B cell (primary cell): ENCODE measurements at places on chromosomes 6 and 20.

DNA sequence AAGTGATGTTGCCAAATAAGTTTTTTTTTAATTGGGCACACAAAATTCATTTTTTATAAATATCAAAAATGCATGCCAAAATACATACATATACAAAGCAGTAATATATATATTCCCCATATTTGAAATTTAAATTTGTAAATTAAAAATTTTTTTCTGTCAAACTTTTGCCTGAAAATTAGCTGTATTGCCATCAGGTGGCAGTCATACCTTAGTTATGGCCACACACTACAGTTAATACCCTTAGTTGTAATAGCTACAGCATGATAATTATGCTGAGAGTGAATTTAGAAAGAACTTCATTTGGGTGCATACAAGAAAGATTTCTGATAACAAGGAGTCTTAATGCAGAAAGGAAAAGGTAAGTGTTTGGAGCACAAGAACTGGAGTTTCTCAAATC, 46.2 kb upstream of the SDHAF4 start:
- DNase-seq: peak; percentile 22

DNA sequence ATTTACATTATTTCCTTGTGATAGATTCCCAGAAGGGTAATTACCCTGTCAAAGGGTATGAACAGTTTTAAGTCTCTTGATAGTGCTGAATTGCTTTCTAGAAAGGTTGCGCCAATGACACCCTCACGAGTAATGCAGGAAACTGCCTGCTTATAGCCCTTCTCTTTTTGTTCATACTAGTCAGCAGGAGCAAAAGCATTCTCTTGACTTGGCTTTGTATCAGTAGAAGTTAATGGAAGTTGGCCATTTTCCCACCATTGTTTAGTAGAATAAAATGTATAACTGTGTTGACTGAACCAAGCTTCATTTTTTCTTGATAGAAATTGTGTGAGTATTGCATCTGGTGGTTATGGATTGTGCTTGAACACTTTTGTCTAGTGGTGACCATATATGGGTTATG, 100.1 kb downstream of the FARS2 start:
- no peak for DNase-seq

DNA sequence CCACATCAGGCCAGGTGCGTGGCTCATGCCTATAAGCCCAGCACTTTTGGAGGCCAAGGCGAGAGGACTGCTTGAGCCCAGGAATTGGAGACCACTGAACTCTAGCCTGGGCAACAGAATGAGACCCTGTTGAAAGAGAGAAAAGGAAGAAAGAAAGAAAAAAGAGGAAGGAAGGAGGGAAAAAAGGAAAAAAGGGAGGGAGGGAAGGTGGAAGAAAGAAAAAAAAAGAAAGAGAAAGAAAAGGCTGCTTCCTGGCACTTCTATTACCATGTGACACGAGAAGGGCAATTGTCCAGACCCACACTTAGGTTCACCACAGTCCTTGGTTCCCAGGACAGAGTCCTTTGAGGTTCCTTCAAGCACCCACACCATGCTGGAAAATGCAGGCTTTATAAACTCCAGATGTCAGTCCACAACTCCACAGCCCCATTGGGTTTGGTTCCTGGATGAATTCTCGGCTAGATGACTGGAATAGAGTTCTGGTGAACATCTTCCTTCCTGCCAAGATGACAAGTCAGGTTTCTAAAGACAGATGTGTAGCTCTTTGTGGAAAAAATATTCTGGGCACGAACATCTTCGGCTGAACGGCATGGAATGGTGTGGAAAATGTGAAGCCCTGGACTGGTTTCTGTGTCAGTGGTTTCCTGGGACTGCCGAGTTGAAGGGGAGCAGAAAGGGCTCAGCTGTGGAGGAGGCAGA, 32.5 kb downstream of the NT5E start:
- DNase-seq: no peak

- no peak for DNase-seq
Measured at GRCh38 chr6:161142957-161143296, 130.9 kb downstream of the AGPAT4 start.

GRCh38 chr6:35034411-35035191, 106.5 kb downstream of the TCP11 start:
- no peak for DNase-seq

DNA sequence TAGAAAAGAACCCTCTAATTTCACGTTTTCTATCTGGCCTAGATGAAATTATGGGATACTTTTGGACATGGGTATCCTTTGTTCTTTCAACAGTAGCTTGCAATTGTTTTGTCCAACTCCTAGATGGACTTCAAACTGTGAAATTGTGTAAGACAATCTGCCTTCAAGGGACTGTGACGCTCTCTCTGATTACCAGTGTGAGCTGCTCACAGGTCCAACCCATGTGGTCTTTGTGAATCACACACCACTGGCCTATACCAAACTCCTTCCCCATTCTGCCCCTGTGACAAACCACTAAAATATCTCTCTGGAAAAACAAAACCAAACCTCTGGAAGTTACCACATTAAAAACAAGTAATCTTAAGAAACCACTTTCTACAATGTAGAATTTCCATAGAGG, 59.5 kb downstream of the NINL start:
- DNase-seq: no peak

GRCh38 chr6:90159452-90159851, 137.2 kb downstream of the BACH2 start:
- no peak for DNase-seq

DNA sequence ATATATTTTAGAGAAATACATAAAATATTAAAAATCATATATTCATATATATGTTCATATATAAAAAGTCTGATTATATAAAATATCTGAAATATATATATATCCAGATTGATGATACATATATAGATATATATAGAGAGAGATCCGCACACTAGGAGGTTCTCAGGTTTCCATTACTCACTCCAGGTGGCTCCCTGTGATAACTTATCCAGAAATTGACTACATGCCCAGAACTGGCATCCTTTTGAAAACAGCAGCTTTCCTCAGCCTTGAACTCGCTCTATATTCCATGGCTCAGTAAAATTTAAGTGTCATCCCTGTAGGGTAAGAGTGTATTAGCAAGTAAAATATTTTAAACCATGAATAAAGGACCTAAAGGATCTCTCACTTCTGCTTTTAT, 206.8 kb downstream of the TINAG start:
- no peak for DNase-seq

- DNase-seq: no peak
Measured at GRCh38 chr6:47502920-47503319, 25.3 kb downstream of the CD2AP start.

DNA sequence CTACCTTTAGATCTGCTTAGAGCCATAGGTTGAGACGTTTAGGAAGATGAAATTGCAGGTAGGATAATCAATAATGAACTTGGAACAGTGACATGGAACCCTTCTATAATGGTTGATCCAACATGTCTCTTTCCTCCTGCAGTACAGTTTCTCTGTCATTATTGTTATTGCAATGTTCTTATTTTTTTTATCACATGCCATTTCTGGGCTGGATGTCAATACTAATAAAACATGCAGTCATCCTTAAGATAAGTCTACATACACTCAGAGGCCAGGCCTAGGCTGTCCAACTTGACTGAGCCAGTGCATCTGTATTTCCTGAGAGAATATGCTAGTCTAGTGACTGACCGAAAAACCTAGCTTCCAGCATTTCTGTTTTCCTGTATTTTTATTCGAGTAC, 75.3 kb upstream of the THEMIS start:
- DNase-seq: no peak

DNA sequence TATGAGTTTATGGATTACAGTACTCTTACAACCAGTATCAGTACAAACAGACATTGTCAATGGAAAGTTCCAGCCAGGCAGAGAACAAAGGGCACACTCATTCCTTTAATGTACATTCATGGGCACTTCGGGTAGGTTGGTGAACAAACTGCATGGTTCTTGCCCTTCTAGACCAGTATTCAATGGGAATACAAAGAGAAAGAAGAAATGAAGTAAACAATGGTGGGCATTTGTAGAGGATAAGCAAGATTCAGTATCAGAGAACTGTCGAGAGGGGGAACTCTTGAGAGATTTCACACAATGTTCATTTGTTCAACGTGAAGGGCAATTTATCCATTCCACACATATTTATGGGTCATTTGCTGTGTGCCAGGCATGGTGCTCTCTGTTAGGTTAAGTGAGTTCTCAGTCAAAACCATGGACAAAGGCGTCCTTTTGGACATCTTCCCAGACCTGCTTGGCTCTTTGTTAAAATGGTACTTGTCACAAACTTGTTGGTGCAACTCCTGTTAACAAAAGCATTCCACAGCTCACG, 714.8 kb downstream of the DHX35 start:
- DNase-seq: no peak

GRCh38 chr6:149889326-149889725, 8.6 kb downstream of the RAET1E start:
- DNase-seq: no peak

GRCh38 chr6:39335780-39336545, 13.5 kb upstream of the KCNK16 start:
- no peak for DNase-seq

DNA sequence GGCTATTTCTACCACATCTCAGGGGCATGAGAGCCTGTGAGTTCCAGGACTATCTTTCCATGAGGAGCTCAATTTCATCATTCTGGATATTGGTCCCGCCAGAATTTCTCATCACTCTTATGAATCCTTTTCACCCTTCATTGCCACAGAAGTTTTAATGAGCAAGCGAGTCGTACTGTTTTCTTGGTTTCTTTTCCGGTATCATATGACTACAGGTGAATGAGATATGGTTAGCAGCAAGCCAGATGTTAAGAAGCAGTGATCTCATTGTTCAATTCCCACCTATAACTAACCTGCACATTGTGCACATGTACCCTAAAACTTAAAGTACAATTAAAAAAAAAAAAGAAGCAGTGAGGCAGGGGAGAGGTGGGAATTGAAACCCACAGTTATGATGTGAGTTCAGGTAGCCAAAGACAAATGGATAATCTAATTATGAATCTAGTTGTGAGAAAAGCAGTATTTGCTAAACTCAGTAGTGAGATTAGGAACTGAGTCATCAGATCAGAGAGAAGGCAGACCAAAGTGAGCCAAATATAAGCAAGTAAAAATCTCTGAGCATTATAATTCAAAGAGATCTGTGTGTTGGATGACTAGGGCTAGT, 78.0 kb upstream of the ELOVL5 start:
- no peak for DNase-seq

GRCh38 chr6:137313928-137314855, 95.0 kb upstream of the IFNGR1 start:
- peak; percentile 85 for DNase-seq

- DNase-seq: no peak
Measured at GRCh38 chr6:95292011-95292410, 285.3 kb upstream of the MANEA start.

- DNase-seq: no peak
Measured at GRCh38 chr6:98484696-98485095, 349.7 kb upstream of the POU3F2 start.

GRCh38 chr6:19159089-19159488, 678.1 kb upstream of the ID4 start:
- no peak for DNase-seq

GRCh38 chr6:22271081-22271480, 25.8 kb downstream of the PRL start:
- peak; percentile 14 for DNase-seq

GRCh38 chr6:36968266-36968977, 13.9 kb downstream of the PI16 start:
- no peak for DNase-seq

DNA sequence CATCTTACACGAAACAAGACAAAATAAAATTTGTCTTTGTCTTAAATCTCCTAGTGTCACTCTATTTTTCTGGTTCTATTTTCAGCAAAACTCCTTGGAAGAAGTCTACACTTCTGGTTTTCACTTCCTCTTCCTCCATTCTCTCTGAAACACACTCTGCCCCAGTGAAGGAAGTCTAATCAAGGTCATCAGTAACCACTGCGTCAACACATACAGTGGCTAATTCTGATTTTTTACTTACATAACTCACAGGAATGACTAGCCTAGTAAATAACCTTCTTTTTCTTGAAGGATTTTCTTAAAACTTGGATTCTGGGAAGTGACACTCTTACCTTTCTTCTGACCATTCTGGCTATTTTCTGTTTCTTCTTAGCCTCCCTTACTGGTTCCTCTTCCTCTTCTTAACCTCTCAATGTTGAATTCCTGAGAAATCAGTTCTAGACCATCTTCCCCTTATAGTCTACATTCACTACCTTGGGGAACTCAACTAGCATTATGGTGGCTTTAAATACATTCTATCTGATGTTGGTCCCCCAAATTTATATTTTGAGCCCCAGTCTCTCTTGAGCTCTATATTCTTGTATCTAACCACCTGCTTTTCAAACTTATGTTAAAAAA, 37.5 kb downstream of the AIG1 start:
- DNase-seq: peak; percentile 65

- peak; percentile 35 for DNase-seq
Measured at GRCh38 chr20:32189691-32190615, 17.6 kb downstream of the PLAGL2 start.

- DNase-seq: peak; percentile 40
Measured at GRCh38 chr6:44269921-44270525, at the start of gene TMEM151B. Gene TMEM151B, plus strand, starts transcription at chr6:44270450. Its CDS starts 293 bp downstream, at chr6:44270743.

DNA sequence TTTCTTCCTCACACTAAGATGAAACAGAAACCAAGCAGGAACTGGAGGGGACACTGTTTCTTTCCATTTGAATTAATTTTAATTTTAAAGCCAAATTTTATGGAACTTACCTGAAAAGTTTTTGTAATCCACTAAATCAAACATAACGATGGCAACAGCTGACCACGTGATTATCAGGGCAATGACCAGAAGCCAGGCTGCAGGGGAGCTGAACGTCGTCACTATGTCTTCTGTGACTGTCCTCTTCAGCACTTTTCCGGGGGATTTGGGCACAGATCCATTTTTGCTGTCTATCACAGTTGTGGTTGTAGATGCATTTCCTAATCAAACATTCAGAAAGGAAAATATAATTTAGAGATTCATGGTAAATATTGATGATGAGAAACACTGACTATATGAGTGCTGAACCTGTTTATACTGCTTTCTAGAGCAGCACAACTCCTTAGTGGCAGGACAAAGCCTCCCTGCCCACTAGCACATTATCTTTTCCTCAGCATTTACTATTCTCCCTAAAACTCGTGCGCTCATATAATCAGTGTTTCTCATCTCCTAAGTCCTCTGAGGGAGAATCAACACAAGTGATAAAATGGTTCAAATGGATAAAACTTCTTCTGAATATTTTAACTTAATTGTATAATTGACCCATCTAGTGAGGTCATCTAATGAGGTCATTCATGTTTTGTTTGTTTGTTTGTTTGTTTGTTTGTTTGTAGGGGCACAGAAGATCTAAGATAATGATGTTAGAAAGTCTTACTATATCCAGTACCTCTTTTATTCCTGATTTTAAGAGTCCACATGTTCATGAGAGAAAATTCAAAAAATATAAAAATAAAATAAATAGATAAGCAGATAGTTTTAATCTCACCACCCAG, 65.7 kb downstream of the TRDN start:
- DNase-seq: no peak
